ENCODE measurements at places on chromosomes 11 and 22.

DNA sequence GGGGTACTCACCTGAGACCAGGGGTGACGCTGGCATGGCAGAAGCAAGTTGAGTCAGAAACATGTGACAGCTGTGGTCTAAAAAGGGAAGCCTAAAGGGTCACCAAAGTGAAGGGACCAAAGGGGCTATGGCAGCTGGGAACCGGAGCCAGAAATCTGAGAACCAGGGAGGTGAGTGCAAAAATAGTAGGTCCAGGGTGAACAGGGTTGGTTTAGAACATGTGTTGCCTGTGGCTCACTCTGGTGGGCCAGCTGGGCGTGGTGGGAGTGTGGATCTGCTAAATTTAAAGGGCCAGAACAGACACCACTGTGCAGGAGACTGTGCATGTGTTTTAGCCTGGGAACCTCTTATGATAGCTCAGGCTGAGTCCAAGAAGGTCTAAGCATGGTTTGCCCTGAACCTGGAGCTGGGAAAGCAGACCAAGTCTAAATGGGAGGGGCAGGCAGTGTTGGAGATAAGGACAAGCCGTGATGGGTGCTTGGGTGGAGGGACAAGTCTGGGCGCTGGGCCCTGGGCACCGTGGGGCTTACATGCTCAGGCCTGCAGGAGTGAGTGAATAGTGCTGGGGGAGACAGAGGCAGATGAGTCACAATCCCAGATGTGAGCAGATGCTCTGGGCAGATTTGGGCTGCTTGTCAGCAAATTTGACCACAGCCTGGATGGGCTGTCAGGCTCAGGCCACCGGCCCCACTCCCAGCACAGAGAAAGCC lies 41.4 kb upstream of the ZBED5 start:
- DNase-seq: no peak

DNA sequence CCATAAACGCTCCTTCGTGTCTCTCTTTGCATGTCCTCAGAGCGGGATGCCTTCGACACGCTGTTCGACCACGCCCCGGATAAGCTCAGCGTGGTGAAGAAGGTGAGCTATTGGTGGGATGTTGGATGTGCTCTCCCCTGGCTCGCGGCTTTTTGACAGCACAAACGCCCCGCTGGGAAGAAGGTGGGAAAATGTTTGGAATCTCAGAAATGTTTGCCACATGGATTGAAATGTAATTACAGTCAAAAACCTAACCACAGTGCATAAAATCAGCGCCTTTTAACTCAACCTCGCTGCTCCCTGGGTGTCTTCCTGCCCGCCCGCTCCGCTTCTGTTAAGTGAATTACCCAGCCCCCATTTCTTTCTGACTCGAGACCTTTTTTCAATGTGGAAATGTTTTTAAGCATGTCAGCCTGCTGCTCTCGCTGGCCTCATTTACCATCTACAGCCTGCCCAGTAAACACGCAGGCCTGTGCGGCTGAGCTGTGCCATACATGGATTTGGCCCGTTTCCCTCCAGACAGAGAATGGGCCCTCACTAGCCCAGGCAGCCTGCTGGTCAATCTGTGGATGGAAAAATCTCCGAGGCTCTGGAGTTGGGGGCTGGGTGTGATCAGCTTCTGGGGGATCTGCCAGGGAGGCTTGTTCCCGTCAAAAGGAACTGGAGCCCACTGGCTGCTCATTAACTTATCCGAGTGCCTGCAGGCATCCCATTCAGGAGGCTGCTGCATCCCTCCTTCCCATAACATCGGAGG lies 32.7 kb upstream of the PARVG start:
- DNase-seq: no peak

GRCh38 chr11:123301013-123301591 lies 106.1 kb upstream of the CLMP start:
- no peak for DNase-seq

GRCh38 chr11:125941619-125942611 lies 3.9 kb upstream of the VSIG10L2 start:
- DNase-seq: no peak

GRCh38 chr22:46829941-46830715 lies 67.7 kb downstream of the TBC1D22A start:
- DNase-seq: no peak

DNA sequence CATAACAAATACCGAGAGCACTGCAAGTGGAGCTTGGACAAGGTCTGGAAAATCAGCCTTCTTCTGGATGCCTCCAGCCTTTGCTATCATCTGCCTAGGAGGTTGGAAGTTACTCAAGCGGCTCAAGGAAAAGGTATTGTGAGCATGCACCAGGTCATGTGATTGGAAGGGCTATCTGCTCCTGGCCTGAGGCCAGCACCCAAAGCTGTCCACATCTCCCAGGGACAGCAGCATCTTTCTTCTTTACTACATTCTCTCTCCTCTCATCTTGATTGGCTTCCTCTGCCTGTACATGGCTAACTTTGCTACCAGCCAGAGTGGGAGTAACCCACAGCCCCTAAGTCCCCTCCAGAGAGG lies 44.2 kb upstream of the AMPD3 start:
- DNase-seq: no peak

DNA sequence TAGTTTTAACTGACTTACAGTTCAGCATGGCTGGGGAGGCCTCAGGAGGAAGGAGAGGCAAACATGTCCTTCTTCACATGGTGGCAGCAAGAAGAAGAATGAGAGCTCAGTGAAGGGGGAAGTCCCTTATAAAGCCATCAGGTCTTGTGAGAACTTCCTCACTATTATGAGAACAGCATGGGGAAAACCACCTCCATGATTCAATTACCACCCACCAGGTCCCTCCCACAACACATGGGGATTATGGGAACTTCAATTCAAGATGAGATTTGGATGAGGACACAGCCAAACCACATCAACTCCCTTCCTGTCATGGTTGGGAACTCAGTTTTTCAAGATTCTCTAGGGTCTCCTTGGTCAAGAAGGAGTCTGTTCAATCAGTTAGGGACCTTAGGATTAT lies 432.9 kb upstream of the CNTN5 start:
- no peak for DNase-seq

DNA sequence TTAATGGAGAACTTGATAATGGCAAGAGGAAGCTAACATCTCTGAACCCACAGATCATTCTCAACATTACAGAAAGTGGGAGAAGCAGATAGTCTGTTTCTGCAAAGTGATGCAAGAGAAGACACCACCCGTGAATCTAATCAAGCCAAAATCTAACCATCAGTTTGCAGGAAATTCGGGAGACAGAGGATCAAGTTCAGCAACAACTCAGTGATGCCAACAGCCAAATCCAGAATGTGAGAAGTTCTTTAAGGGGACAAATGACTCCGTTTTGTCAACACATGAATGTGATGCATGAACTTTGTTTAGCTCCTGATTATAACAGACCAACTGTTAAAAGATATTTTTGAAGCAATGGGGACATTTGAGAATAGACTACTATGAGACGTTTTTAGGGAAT lies 95.2 kb upstream of the LDLRAD3 start:
- DNase-seq: no peak

GRCh38 chr22:26485013-26485412 lies 1.3 kb downstream of the SRRD start:
- DNase-seq: no peak

DNA sequence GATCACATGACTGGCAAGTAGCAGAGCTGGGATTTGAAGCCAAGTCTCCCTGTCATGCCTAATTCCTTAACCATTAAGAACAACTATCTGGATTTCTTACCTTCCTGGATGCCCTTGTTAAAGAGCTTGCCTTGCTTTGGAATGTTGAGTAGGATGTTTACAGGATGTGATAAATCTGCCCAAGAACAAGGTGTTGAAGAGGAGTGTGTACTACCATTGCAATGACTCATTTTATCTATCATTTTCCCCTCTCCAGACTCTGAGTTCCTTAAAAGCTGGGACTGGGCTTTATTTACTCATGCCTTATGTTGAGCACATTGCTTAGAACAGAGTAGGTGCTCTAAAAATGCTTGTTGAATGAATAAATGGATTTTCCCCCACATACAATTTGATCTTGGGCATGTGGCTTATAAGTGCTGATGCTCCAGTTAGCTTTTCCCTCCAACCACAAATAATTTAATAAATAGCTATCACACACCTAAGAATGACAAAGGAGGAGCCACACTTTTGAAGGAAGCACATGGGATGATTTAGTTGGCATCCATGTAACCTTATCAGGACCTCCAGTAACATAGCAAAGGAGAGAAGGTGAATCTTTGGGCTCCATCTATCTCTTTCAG lies 268.6 kb upstream of the SESN3 start:
- DNase-seq: no peak

GRCh38 chr22:44448271-44448830 lies 49.7 kb downstream of the RTL6 start:
- DNase-seq: no peak

DNA sequence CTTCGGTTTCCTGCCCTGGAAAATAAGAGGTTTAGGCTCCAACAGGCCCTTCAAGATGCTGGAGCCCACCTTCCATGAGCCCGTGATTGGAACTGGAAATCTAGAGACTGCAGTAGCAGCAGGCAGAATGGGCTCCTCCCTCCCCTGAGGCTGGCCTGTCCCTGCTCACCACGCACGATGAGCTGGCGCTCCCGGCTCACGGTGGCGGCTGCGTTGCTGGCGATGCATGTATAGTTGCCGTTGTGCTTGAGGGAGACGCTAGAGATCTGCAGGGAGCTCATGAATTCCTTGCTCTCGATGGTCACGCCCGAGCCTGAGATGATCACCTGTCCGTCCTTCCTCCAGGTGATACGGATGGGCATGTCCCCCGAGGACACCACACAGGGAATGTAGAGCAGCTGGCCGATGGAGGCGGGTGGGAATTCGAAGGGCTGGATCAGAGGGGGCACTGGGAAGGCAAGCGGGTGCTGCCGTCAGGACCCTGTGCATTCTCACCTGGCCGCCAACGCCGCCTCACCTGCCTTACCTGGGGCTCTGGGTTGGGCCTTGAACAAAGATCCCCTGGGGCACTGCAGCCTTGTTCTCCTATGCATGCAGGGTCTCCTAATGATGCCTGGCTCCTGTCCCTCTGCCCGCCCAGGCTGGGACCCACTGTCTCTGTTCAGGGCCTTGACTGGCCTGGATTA lies 177.8 kb downstream of the CEP164 start:
- DNase-seq: no peak

DNA sequence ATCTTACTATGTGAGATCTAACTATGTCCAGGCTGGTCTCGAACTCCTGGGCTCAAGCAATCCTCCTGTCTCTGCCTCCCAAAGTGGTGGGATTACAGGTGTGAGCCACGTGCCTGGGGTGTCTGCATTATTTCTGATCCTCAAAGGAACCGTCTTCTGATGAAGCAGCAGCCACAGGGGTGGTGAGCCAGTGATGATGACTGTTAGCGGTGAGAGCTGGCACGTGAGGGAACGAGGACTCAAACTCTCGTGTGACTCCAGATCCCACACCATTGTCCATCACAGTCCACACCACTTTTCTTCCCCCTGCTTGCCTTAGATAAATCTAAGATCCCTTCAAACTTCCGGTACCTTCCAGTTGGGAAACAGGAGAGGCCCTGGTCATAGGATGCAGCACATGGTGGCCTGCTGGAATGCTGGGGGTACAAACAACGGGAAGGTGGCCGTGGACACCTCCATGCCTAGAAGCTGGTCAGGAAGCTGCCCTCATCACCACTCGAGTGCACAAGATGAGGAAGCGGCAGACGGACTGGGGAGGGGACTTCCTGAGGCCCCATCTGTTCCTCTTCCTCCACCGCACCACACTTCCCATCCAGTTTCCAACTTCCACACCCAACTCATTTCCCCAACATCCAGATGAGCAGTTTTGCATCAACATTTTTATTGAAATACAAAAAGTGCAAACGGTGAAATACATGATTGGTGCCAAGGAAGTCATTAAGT lies 23.8 kb downstream of the ARHGAP1 start:
- no peak for DNase-seq
